NCI-H774 (cell line): ENCODE measurements at places on chromosomes 3 and 15.

- no peak for DNase-seq
Measured at GRCh38 chr3:54792584-54792983, 135.3 kb downstream of the LRTM1 start.

- no peak for DNase-seq
Measured at GRCh38 chr3:102200126-102200525, 234.7 kb upstream of the ZPLD1 start.

DNA sequence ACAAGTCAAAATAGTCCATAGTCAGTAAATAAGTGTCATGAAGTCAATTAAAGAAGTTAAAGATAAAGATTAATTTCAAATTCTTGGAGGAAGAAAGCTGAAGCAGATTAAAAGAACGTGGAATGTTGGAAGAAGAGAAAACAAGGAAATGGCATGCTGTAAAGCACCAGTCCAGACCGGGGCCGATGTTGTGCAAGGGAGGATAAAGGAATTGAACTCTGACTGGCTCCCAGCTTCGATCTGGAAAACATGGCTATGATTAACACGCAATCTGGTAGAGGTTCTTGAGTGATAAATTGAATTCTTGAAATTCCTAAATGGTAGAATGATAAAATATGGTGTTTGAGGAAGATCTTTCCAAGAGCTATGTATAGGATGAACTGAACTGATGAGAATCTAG is 194.4 kb downstream of the MEIS2 start:
- DNase-seq, result no peak

DNA sequence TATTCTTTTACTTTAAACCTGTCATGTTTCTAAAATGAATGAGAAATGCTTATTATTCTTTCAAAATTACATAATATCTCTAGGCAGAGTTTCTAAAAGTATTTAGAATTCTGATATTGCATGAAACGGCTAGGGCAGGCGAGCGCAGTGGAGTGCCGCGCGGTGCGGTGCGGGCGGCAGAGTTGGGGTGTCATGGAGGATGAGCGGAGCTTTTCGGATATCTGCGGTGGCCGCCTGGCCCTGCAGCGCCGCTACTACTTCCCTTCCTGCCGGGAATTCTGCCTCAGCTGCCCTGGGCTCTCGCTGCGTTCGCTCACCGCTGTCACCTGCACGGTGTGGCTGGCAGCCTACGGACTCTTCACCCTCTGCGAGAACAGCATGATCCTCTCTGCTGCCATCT is 12.6 kb downstream of the BNIP2 start:
- DNase-seq, result no peak

- no peak for DNase-seq
Measured at GRCh38 chr3:101484805-101485620, 28.0 kb downstream of the SENP7 start.

GRCh38 chr3:45552794-45553371 is 41.7 kb upstream of the LIMD1 start:
- DNase-seq, result no peak

GRCh38 chr3:186214670-186215069 is 105.8 kb upstream of the ETV5 start:
- DNase-seq, result no peak

DNA sequence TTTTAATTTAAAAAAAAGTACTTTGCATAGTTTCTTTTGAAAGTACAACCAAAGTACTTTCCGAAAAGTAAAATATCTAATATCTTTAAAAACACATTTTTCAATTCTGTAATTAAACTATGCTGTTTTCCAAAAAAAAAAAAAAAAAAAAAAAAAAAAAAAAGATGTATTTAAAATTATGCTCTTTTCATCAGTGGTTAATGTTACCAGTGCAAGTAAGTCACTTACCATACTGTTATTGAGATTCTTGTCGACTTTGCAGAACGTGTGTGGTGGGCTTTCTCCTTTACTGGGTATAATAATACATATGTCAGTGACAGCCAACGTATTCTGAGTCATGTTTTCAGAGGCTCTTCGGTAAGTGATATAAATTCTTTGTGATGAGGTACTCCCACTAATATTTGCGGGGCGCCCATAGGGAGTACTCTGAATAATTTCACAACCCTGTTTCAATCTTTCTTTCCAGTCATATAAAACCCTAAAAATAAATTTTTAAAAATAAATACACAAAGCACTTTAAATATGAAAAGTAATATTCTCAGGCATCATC is 39.9 kb downstream of the DENND4A start:
- no peak for DNase-seq

DNA sequence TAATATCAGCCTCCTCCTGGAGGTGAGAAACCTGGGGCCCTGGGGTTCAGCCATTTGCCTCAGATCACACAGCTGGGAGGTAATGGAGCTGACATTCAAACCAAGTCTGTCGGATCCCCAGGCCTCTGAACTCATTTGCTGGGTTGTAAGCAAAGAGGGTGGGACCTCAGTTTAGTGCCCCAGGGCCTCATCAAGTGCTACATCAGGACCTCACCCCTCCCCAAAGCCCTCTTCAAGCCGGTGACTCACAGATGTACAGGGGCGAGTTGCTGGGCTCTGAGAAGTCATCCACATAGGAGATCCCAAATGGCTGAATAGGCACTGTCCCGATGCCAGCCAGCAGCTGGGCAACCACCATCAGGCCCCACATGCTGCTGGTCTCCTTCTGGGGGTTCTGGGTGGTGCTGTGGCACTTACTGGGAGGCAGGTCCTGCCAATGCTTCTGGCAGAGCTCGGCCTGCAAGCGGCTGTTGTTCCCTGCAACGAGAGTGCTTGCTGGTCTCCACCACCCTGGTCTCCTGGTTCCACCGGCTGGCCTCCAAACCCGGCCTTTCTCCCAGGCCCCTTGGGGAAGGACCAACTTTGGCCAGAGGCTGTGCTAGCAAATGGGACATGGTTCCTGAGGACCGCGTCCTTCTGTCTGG is 59.2 kb upstream of the RAB6B start:
- DNase-seq, result no peak

- no peak for DNase-seq
Measured at GRCh38 chr15:31294067-31294466, 32.6 kb upstream of the KLF13 start.

DNA sequence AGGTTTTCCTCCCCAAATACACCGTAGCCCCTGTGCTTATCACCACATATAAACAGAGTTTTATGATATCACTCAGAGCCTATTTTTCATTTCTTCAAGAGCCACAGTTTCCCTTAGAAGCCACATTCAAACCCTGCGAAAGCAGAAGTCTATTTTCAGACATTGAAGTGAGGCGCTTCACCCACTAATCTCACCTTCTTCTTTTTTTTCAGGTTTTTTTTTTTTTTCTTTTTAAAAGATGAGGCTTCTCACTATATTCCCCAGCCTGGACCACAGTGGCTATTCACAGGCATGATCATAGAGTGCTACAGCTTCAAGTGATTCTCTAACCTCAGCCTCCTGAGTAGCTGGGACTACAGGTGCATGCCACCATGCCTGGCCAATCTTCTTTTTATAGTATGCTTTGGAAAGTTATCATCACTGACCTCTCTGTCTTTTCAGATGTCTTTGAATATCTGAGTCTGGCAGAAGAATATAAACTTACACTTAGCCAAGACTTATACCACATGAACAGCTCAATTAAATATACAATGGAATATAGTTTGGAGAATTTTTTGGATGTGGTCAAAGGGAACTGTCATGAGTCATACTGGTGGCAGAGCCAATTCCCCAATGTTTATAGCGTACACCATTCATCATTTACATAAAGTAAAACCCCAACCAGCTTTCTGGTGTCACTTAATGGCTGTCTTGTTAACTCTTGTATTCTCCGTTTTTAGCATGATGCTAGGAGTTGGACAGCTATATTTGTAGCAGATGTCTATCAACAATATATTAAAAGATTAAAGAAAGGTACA is 59.7 kb upstream of the CCDC50 start:
- no peak for DNase-seq

DNA sequence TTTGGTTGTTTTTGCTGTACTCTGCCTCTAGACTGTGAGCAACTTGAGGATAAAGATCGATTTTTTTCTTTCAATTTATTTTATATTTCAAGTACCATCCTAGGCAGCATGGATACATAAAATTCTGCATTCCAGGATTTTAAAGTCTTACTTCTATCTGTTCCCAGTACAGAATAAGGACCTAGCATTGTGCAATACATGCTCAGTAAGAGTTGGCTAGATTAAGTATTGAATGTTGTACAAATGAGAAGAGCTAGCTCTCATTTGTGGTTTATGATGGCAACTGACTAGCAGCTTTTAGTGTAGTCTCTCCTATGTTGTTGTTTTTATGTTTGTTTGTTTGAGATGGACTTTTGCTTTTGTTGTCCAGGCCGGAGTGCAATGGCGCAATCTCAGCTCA is 222.7 kb downstream of the TP63 start:
- DNase-seq, result no peak

- no peak for DNase-seq
Measured at GRCh38 chr15:29242456-29243242, 27.0 kb downstream of the NSMCE3 start.

- DNase-seq, result peak; percentile 11
Measured at GRCh38 chr15:62828364-62828763, 214.2 kb upstream of the TPM1 start.

GRCh38 chr15:81575436-81576123 is 201.6 kb upstream of the TMC3 start:
- DNase-seq, result peak; percentile 53

- DNase-seq, result no peak
Measured at GRCh38 chr3:129783470-129783869, 110.0 kb downstream of the TMCC1 start.

GRCh38 chr3:134839990-134840389 is 44.9 kb downstream of the EPHB1 start:
- DNase-seq, result no peak

- no peak for DNase-seq
Measured at GRCh38 chr3:141129049-141129448, 77.9 kb downstream of the SPSB4 start.

GRCh38 chr15:58555162-58556027 is 123.6 kb downstream of the LIPC start:
- DNase-seq, result no peak

DNA sequence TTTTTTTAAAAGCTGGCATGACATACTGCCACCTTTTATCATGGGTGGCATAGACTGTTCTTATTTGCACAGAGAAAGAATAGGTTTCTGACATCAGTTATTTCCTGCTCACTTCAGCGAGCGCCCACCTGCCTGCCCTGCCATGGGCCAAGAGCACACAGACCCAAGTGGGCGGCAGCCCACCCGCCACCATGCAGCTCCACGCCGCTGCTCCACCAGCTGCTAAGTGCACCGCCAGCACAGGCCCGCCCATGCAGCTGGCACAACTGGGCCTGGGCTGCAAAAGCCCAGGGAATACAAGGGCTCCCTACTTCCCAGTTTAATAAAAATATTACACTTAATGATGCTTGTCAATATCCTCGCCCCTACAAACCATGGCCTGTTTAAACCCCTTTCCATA is 15.4 kb downstream of the ZNF148 start:
- no peak for DNase-seq
